ENCODE measurements at places on chromosomes 5 and 9.

DNA sequence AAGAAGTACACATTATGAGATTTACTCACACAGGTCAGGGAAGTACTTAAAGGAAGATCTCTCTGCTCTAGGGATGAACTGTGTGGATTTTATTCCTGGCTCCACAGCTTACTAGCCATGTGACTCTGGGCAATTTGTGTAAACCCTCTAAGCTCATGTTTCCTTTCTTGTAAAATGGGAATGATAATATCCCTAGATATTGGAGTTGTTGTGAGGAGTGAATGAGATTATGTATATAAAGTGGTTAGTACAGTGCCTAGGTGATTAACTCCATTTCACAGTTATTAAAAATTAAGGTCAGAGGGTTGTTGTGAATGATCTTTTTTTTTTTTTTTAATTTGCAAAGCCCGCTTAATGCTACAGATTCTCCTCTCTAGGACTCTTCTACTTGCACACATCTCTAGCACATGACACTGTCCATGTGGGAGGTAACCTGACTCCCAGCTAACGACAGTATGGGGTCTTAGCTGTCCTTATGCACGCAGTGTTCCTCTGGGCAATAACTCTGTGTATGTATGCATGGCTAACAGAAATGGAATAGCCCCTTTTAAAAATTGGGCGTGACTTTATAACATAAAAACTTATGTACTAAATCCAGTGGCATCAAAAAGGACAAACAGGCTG, 23.9 kb upstream of the MYOT start:
- no peak for DNase-seq

DNA sequence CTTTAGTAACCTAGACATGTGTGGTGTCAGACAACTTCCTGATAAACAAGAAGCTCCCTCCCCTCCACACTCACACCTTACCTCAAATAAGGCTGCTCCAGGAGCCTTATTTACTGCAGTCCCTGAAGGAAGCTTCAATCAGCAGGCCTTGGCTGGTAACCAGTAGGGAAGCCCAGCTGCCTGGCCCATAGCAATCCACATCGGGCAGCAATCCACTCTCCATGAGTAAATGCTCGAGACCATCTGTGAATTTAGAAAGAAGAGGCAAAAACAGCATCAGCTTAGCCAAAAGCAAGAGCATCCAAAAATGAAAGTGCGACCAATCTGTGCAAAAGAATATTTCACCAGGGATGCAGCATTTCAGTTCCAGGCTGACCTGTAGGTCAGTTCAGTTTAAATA, 213.3 kb upstream of the TUSC1 start:
- no peak for DNase-seq

- no peak for DNase-seq
Measured at GRCh38 chr9:14270358-14271092, 43.4 kb downstream of the NFIB start.

GRCh38 chr9:116102596-116102995, 51.0 kb upstream of the PAPPA start:
- DNase-seq: no peak

DNA sequence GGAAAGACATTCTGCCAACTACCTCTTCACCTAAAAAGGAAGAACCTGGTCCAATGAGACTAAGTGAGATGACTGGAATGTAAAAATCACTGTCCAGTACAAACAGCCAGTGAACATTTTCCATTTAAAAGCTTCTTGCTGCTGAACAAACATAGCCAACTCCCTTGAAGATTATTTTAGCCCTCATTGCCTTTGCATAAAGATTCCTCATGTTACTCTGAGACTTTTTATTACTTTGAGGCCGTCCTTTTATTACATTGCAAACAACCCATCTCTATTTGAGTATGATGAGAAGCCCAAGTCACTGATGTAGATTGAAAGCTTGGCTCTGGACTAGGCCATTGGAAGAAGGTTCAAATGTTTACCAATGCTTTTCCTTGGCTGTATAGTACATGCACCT, 649.8 kb downstream of the CETN3 start:
- no peak for DNase-seq

- no peak for DNase-seq
Measured at GRCh38 chr5:129689045-129689444, 58.8 kb upstream of the MINAR2 start.

- DNase-seq: no peak
Measured at GRCh38 chr5:127878174-127878750, 175.1 kb downstream of the CCDC192 start.

DNA sequence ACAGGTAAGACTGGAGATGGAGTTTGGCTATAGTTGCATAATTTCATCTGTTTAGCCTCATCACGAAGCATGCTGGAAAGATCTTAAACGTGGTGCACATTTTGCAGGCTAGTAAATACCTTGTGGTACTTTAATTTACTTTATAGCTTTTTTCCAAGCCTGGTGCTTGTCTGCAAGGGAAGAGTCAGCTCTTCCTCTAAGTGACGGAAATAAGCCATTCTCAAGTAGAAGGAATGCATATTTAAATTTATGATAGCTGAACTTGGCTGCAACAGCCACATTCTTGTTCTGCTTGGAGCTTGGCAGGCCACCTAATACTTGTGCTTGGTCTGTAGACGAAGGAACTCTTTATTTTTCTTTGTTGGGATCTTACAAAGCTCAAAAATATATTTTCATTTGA, 188.0 kb upstream of the PIK3R1 start:
- no peak for DNase-seq
